ENCODE measurements at places on chromosomes 3 and 15.
A peak's percentile ranks its signal among the peaks of the same experiment; 100 is the strongest.

GRCh38 chr3:141876891-141877621 is 613 bp downstream of the ATP1B3 start:
- DNase-seq = peak; percentile 72

DNA sequence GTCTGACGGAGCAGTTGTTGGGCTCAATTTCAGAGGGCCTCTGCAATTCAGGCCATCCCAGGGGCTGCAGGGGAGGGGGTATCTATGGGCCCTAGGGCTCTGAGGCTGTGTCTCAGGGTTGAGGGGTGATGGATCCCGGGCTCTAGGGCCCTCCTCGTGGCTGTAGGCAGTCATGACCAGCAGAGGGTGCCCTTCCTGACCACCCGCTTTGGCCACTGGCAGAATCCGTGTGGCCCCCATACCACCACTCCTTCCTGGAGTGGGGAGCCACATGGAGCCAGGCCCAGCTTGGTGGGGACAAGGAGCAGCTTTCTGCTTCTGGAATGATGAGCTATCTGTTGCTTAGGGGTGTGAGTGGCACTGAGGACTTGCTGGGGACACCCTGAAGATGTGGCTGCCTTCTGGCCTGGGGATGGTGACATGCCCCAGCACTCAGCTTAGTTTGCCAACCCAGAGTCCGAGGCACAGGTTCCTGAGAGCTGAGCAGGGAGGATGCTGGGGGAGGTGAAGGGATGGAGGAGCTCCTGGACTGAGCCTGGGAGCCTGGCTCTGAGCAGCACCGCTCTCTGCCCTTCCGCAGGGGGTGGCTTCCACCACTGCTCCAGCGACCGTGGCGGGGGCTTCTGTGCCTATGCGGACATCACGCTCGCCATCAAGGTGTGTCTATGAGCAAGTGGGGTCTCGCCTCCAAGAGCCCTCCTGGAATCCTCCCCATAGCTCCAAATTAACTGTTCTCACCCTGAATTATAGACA is 20.2 kb downstream of the HDAC11 start:
- DNase-seq = no peak

DNA sequence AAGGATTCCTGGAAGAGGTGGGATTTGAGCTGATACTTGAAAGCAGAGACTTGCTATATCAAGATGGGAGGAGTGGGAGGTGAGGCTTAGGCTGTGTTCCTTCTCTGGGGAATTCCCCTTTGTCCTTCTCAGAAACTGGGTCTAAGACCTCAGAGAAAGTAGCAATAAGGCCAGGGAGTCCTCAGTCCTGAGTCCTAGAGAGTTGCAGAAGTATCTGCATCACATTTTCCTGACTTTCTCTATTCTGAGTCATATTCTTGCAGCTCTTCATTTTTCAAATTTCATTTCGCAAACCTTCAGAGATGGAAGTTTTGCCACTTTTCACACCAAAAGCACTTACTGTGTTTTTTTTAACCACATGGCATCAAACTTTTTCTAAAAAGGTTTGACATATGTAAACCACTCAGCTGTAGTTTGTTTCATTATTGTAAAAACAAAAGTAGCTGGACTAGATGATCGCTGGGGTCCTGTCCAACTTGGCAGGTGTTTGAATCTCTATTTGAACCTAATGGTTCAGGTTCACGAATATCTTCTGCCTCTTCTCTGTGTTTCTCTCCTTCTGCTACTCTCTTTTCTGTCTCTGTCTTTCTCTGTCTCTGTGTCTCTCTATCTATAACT is 21.3 kb downstream of the COLQ start:
- no peak for DNase-seq

- peak; percentile 33 for DNase-seq
Observed at GRCh38 chr15:85793641-85794597, 806 bp downstream of the KLHL25 start.

DNA sequence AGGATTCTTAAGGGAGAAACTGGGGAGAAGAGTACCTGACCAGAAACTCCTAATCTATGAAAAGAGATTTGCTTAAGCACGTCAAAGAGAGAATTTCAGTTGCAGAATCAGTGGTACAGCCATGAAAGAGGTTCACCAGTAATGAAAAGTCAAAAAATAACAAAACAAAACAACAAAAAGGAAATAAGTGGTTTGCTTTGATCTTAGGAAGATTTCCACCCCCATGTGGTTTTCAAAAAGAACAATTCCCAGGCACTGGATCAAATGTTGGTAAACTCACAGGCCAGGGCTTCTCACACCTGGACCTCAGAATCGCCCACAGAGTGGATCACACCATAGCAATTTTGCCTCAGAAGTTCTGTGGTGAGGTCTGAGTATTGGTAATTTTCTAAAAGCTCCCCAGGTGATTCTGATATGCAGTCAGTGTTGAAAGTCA is 67.5 kb downstream of the TMEM39A start:
- no peak for DNase-seq

GRCh38 chr3:130991126-130991525 is 35.5 kb downstream of the ASTE1 start:
- DNase-seq = no peak

DNA sequence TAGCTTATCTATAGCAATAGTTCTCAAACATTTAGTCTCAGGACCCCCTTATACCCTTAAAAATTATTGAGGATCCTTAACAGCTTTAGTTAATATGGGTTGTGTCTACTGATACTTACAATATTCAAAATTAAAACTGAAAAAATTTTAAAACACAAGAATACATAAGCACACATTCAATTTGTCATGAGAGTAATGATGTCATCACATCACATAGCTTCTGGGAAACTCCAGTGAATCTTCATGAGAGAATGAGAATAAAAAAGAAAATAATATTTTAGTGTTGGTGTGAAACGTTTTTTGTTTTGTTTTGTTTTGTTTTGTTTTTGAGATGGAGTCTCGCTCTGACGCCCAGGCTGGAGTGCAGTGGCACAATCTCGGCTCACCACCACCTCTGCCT is 25.2 kb upstream of the ACP3 start:
- no peak for DNase-seq

DNA sequence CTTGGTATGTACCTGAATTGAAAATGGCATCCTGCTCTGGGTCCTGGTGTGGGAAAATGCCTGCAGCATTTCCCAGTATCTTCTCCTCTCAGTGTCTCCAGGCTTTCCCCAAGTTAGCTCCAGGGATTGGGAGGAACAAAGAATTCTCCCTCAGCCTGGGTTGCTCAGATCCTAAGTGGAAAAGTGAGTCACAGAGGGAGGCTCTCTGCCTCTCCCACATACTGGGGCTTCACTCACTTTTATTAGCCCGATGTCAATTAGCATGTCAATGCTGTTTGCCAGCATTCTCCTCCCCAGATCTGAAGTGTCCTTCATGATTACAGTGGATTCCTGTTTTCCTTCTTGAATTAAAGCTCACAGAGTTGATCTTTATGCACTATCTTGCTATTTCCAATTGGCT is 655.0 kb downstream of the EPHA3 start:
- DNase-seq = no peak

DNA sequence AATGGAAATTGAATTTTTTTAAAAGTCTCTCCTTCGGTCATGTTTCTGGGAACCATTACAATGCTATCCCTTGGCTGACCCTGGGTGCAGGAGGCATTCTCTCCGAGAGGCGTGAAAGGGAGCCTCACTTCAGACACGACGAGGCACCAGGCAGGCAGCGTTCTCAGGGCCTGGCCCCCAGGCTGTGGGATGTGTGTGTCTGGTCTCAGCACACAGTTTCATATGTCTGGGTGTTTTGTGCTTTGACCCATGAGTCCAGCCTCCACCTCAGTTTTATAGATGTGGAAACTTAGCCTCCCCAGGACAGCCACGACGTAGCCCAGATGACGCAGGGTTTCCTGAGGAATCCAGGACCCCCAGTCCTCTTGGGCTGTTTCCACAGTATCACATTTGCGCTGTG is 34.0 kb downstream of the FGD5 start:
- no peak for DNase-seq

GRCh38 chr15:66573348-66573718 is 7.5 kb upstream of the LCTL start:
- no peak for DNase-seq

- no peak for DNase-seq
Observed at GRCh38 chr3:141093971-141094684, 43.0 kb downstream of the SPSB4 start.

GRCh38 chr15:96126859-96127258 is 203.6 kb upstream of the NR2F2 start:
- DNase-seq = no peak

- DNase-seq = no peak
Observed at GRCh38 chr3:134817297-134817696, 22.2 kb downstream of the EPHB1 start.

DNA sequence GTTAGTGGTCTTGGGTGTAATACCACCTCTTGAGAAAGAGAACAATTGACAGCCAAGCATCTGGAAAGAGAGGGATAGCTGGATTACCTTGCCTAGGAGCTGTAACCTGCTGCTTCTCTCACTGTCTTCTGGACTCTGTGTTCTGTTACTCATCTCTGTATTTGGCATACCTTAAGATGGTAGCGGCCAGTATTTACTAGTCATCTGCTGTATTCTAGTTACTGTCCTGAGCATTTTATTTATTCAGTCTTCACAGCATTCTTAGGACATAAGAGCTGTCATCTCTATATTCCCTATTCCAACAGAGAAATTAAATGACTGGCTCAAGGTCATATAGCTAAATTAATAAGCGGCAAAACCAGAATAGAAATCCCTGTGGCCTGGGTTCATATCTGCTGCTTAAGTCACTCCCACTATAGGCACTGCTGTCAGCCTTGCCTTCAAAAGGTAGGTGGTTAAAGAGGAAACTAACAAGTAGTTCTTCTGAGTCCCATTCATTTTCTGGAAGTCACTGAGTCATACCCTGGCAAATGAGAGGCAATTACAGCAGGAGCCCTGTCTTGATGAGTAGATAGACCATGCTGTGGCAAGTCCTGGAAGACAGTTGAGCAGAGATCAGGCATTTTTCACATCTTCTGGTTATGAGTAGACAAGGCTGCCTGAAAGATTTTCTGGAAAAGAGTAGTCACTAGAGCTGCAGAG is 68.2 kb downstream of the RAB7A start:
- no peak for DNase-seq

- no peak for DNase-seq
Observed at GRCh38 chr15:82137261-82137660, 91.4 kb upstream of the MEX3B start.

DNA sequence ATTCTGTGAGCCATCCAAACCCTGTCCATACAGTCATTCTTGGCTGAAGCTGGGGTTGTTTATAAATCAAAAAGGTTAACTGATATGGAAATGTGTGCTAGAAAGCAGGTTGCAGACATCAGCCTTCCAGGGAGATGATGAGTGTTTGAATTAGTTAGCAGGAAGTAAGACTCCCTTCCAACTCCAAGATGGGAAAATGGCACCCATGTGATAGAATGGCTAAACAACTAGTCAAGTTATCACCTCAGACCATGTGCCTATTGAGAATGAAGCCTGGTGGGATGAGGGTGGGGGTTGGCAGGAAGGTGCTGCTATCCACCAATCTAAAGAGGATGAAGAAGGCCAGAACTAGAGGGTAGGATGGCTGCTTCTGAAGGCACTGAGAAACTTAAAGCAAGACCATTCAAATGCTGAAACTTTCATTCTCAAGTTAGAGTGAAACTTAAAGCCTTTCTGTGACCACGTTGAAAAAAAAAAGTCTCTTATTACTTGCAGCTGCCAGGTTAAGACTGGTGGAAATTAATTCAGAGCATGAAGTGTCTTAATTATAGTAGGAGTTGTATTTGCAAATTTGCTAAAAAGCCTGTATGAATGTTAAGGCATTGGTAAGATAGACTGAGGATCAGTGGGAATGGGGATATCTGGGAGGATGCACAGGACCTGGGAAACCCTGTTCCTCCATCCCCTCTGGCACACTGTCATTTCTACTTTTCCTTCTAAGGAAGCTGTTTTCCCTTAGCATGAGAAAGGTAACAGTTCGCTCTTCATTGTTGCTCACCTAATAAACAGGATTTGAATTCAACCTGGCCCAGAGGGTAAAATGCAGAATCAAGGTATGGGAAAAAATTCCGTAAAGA is 36.8 kb downstream of the CCR3 start:
- DNase-seq = no peak

DNA sequence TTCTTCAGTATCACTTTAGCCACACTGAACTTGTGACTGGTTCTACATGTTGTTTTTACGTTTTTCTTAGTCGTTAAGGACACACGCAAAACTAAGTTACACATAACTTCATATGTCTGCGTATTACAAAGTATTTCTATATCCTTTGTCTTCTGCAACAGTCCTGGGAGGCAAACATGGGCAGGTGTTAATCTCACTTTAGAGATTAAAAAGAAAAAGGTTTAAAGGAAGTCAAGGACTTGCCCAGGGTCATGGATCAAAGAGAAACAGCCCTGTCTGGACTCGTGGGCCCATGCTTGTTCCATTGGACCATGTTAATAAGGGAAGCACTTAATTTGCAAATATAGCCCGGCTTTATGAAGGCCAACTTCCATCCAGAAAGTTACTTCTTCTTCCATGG is 98.6 kb upstream of the LPP start:
- DNase-seq = no peak
